ENCODE measurements at places on chromosomes 11 and 22.

- peak; percentile 74 for DNase-seq
Observed at GRCh38 chr11:116693593-116694348, 79.0 kb downstream of the BUD13 start.

- DNase-seq = no peak
Observed at GRCh38 chr22:47715866-47716578, 953.6 kb downstream of the TBC1D22A start.

- peak; percentile 59 for DNase-seq
Observed at GRCh38 chr11:74749127-74749964, 697 bp downstream of the RNF169 start.

DNA sequence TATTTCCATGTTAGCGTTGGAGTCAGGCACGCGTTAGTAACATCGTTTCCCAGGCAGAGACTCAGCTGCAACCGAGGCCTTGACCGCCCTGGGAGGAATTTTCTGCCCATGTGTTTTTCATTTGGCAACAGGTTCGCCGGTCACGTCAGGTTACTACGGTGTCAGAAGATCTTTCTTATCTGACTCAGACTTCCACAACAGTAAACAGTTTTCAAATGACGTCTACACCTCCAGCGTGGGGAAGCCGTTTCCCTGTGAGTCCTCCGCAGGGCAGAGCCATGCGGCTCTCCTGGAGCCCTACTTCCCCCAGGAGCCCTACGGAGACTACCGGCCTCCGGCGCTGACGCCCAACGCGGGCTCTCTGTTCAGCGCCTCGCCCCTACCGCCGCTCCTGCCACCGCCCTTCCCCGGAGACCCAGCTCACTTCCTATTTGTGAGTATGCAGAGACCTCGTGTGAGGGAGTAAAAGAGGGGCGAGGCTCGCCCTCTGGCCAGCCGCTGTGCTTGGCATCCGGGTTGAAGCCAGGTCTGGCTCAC lies 14.3 kb upstream of the POU2AF3 start:
- DNase-seq = no peak

DNA sequence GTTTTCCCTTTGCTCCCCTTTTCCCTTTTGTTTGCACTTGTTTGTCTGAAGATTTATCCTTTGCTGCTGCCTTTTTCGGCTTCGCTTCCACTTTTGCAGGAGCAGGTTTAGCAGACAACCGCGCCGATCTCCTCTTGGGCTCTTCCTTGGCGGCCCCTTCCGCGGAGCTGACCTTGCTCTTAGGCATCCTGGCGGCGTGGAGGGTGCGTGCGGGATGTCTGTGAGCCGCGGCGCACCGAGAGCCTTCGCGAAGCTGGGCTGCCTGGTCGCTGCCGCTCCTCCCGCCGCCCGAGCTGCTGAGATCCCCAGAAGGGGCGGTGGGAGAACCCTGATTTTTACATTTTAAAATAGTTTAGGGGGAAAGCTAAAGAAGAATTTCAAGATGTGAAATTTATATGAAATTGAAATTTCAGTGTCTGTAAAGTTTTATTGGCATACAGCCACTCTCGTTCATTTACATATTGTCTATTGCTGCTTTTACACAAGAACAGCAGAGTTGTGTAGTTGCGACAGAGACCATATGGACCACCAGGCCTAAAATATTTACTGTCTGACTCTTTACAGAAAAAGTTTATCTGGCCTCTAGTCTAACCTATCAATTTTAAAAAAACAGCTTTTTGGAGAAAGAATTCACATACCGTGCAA lies 105.2 kb upstream of the RRM1 start:
- DNase-seq = no peak

DNA sequence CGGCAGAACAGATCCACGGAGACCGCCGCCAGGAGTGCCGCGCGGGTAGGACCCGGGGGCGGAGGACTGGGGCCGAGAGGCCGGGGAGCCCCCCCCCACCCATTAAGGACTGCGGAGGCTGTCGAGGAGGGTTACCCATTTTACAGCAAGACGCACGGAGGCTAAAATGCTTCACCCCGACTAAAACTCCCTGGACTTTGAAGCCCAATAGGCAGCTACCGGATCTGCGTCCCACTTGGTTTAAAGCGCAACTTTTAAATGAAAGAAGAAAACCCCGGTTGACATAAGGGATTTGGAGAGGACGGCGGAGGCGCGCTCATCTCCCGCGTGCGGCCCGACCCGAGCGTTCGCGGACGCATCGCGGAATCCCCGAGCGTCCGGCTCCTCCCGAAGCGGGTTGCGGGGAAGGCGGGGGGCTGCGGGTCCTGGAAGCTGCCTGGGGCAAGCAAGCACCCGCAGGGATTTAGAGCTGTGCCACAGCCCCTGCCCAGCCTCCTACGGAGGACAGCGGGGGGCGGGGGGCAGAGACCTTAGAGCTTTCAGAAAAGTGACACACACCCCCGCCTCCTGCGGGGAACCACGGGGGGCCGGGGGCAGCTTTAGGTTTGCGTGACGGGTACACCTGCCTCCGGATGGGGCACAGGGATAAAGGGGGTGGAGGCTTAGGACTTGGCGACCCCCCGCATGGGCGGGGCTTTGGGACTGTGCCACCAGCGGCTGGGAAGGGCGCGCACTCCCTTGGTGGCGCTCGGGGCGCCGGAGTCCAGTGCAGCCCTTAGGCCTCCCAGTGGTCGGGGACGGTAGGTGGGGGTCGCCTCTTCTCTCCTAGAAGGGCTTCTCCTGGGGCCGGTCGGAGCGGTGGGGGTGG lies 760 bp upstream of the CELSR1 start:
- DNase-seq = no peak

DNA sequence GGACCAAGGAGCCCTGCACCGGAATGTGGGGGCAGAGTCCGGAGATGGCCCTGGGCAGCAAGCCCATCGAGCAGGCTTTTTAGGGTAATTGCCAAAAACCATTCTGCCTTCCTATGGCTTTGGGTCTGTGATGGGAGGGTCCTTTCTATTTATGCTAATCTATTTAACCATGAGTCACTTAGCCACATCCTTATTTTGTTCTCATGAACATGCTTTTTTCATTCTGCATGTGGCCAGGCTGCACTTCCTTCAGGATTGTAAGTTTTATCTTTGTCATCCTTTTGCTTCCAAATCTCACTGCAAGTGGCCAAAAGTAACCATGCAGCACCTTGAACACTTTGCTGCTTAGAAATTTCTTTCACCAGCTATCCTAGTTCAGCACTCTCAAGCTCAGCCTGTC lies 88.3 kb downstream of the EFCAB6 start:
- DNase-seq = no peak

DNA sequence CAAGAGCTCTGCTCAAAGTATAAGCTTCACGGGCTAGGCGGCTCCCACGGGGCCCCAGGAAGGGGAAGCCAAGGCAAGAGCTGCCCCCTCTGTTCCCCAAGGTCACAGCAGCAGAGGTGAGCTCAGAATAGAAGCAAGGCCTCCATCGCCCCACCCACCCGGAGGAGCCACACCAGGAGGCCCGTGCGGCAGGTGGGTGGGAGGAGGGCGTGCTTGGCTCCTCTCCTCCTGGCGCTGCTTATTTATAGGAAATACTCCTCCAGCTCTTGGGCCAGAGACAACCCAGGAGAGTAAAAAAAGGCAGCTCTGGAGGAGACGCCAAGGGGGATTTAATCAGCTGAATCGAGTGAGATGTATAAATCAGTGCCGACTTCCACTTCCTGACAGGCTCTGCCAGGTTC lies 87.8 kb downstream of the FEZ1 start:
- DNase-seq = no peak

GRCh38 chr11:12897390-12897789 lies 111.7 kb upstream of the RASSF10 start:
- no peak for DNase-seq

GRCh38 chr11:16789063-16789420 lies 50.6 kb downstream of the C11orf58 start:
- no peak for DNase-seq

GRCh38 chr11:10654811-10655150 lies 38.8 kb downstream of the IRAG1 start:
- peak; percentile 24 for DNase-seq

GRCh38 chr11:27875831-27876775 lies 175.8 kb upstream of the BDNF start:
- DNase-seq = peak; percentile 23

DNA sequence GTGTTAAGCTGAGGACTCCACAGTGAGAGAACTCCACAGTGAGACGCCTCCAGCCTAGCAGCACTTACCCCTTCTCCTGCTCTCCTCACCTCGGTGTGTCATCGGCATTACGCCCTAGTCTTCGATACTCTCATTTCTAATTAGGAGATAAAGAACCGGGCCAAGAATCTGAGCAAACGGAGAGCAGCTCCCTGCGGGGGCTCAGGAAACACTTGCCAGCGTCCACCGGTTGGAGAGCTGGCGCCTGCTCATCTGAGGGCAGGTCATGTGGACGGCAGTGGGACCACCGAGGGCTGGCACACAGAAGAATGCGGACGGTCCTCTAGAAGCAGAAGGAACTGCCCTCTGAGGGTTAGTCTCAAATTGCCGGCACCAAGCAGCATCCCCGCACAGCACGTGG lies 13.0 kb downstream of the CERK start:
- no peak for DNase-seq

DNA sequence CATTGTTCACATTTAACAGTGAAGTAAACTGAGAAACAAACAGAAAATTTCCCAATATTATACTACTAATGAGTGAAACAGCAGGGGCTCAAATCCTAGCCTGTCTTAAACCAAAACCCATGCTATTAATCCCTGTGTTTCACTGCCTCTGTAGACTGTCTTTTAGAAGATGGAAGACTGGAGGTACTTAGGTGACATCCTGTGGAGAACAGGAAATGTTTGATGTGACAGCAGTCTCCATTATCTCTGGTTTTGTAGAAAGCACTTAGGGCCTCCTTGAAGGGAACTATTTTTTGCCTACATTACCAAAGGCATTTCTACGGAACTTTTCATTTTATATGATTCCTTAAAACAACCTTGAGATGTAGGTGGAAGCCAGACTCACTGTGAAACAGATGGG lies 288.1 kb upstream of the SORL1-AS1 start:
- DNase-seq = no peak

- no peak for DNase-seq
Observed at GRCh38 chr11:65537620-65538231, 12.8 kb downstream of the SCYL1 start.

DNA sequence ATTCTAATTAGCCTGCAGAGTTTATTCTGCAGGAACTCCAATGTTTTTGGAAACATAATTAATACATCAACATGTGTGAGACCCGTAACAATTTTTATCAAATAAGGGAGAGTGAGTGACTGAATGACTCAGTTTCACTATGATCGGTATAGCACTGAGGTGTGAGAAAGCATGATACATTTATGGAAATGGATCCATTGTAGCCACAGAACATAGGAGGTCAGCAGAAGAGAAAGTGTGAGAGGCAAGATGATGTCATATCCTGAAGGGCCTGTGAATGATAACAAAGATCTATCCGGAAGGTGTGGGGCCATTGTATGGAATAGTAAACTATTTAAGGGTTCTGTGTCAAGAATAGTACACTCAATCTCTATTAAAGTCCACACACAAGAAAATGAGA lies 1406.1 kb upstream of the TENM4 start:
- no peak for DNase-seq

GRCh38 chr11:61497876-61498275 lies 10.7 kb upstream of the LRRC10B start:
- DNase-seq = no peak

GRCh38 chr11:131666006-131666405 lies 295.6 kb downstream of the NTM start:
- no peak for DNase-seq

GRCh38 chr22:20089977-20090729 lies 10.1 kb downstream of the DGCR8 start:
- DNase-seq = no peak

- no peak for DNase-seq
Observed at GRCh38 chr22:44120314-44120704, 60.4 kb upstream of the PARVG start.

DNA sequence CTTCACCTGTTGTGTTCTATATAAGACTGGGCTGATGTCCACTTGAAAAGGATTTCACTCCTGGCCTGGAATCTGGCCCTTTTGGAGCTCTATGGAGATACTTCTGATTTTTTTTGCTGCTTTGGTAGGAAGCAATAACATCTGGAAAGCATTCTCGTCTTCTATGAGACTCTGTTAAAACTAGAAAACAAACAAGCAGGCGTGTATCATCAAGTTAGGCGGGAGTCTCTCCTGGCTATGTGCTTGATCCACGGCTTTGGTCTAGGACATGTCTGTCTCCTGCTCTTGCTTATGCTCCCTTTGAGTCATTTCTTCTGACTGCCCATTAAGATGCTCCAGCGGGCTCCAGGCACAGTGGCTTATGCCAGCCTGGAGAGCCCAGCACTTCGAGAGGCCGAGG lies 121.4 kb upstream of the TTC12 start:
- no peak for DNase-seq

DNA sequence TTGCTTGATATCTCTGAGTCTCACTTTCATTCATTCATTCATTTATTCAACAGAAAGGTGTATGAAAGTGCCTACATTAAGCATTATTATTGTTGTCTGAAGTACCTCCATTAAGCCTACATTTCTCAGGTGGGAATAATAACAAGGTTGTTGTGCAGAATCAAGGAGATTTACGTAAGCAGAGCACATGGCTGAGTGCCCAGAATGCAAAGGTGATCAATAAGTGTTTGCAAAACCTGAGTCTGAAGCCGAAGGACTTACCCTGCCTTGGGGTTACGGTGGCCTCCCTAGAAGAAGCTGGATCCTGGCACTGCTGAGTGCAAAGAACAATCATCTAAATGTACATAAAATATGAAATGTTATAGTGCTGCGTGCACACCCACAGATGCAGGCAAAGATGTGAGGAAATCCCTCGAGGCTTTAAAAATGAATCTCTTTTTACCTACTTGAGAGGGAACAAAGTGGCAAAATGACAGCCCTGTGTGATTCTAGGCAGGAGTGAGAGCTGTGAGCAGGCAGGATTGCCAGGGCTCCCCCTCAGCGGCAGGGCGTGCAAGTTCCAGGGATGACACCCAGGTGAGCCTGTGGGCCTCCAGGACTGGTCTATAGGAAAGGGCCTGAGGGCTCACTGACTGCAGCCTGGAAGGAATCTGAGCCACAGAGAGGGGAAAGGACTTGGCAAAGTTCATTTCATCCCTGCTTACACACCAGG lies 133.1 kb upstream of the TBCEL start:
- no peak for DNase-seq

DNA sequence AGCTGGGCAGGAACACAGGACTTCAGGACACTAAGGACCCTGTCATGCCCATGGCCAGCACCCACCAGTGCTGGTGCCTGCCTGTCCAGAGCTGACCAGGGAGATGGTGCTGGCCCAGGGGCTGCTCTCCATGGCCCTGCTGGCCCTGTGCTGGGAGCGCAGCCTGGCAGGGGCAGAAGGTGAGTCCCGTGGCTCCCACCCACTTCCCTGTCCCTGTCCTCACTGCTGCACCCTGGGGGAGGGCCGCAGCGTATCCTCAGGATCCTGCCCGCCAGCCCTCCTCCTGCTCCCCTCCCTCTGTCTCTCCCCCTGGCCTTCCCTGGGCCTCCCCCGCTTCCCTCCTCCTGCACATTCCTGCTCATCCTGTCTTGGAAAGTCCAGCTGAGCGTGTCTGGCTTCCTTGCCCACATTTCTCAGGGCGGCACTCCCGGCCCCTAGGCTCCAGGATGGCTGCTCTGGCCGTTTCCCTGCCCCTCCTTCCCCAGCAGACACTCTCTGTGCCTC lies 8.7 kb downstream of the CSF2RB start:
- DNase-seq = no peak

GRCh38 chr22:36405221-36405661 lies 17.5 kb upstream of the MYH9 start:
- no peak for DNase-seq

GRCh38 chr11:17526326-17526725 lies 17.9 kb downstream of the USH1C start:
- DNase-seq = no peak

GRCh38 chr11:104096900-104097299 lies 60.5 kb downstream of the DDI1 start:
- no peak for DNase-seq

- DNase-seq = peak; percentile 75
Observed at GRCh38 chr11:88543902-88544655, 206.5 kb upstream of the CTSC start.
